ENCODE measurements at places on chromosomes 12 and 14. TPM values are rescaled to one million over a fixed set of nuclear protein-coding genes. Genes with fewer than 3 reads are reported as not detected.
A peak's percentile ranks its signal among the peaks of the same experiment; 100 is the strongest.

The FGF23 gene
- total RNA-seq, result not detected

The INHBC gene
- not detected for total RNA-seq

The KRT85 gene
- total RNA-seq, result not detected

The ERP27 gene
- 0.25 TPM for total RNA-seq

The SSPN gene
- 56.4 TPM for total RNA-seq

GRCh38 chr12:64742416-64742815, 16.8 kb downstream of the GNS start:
- no peak for DNase-seq

DNA sequence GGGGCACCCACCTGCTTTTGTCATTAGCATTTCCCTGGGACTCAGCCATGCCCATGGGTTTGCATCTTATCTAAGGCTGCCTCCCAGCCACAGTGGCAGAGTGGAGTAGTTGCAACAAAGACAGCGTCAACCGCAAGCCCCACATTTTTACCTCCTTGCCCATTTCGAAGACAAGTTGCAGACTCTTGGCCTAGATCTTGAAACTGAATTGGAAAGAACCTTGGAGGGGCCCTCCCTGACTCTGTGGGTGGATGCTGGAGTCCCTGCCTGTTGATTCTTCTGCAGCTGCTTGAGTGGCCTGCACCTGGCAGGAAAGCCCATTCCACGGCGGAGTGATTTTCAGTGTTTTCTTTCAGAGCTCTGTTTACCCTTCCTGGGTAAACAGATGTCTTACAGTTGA, 309.0 kb downstream of the VRK1 start:
- DNase-seq, result no peak

DNA sequence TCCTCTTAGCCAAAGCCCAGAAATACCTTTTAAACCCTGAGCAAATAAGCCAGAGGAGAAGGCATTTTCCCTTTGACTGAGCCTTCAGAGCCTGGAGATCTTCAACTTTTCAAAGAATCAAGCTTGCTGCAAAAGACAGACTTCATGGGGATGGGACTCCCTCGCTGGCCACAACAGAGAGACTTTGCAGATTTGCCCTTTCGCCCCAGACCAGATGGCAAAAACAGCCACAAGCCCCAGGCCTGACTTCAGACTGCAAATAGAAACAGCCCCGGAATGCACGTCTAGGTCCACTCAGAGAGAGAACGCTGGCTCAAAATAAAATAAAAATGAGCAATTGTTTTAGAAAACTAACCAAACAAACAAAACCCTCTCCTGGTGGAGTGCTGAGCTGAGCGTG, 114.6 kb upstream of the MED13L start:
- no peak for DNase-seq

- no peak for DNase-seq
Observed at GRCh38 chr12:10030446-10030845, at the start of gene CLEC9A. CLEC9A (plus strand) TSS chr12:10030682; CDS start chr12:10052688, 22,006 bp downstream.

DNA sequence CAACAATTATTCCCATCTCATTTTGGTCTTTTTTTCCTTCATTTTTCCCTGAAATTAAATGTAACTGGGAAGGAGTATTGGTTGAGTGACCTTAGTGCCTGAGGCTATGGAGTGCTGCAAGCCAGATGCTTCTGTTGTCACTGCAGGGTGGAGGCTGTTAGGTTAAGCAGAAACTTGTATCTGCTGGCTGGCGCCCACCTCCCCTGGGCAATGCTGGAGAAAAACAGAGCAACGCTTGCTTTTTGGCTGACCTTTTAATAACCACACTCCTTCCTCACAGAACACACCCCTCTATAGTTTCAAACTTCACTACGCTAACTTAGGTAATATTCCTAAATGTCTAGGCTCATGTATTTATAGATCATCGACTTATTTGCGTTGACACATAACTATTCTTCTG, 583.5 kb upstream of the NOVA1 start:
- peak; percentile 36 for DNase-seq

GRCh38 chr12:4107436-4107878, 166.1 kb upstream of the CCND2 start:
- DNase-seq, result no peak

GRCh38 chr14:46596236-46596635, 55.3 kb downstream of the RPL10L start:
- DNase-seq, result no peak

DNA sequence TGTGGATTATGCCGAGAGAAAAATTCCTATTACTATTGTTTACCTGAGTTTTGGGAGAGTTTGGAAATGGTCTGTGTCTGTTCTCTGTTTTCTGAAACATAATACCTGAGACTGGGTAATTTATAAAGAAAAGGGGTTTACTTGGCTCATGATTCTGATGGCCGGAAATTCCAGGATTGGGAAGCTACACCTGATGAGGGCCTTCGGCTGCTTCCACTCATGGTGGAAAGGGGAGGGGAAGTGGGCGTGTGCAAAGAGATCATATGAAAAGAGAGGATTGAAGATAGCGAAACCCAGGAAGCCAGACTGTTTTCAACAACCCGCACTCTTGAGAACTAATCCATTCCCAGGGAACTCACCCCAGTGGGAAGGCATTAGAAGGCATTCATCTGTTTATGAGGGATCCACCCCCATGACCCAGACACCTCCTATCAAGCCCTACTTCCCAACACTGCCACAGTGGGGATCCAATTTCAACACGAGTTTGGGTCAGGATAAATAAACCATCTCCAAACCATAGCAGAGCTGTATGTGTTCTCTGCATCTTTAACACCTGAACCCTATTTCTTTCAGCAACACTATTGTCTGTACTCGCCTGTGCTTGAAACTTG, 51.1 kb downstream of the APAF1 start:
- DNase-seq, result no peak

DNA sequence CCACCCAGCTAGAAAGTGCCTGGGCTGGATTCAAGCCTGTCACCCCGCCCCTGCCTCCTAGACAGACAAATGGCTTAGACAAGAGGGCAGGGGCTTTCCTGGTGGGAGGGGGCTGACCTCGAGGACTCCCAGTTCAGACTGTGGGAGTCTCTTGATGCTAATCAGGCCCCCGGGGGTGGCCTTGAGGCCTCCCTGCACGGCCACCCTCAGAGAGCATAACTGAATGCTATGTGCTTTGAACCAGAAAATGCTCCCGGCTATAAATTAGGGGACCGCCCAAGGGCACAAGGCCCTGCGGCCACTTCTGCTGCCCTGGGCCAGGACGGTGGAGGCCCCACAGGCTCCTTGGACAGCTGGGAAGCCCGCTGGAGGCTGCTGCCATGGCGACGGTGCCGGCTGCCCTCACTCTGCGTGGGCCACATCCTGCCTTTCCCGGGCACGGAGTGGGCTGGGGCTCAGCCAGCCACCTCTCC, 111.0 kb upstream of the NCOR2 start:
- no peak for DNase-seq

GRCh38 chr12:129186952-129187351, 333.7 kb downstream of the GLT1D1 start:
- DNase-seq, result no peak

GRCh38 chr14:96105926-96106441, 66.8 kb downstream of the C14orf132 start:
- no peak for DNase-seq

- DNase-seq, result no peak
Observed at GRCh38 chr14:55603401-55603953, 23.5 kb downstream of the KTN1 start.
